ENCODE measurements at places on chromosomes 6 and 20.
A peak's percentile ranks its signal among the peaks of the same experiment; 100 is the strongest.

DNA sequence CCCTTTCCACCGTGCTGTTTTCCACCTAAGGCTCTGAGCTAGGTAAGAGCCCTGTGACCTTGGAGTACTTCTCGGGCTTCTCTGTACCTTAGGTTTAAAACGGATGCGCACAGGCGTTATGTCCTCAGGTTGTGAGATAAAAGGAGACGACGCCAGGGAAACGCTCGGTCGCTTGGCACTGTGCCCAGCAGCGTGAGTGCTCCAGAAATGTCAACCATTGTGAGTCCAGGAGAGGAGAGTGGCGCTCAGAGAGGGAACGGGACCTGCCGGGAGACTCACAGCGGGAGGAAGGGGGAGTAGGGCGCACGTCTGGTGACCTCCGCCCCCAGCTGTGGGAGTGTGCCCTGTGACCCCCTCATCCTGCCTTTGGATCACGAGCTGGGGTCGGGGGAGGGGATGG lies 33.8 kb upstream of the SCRT2 start:
- no peaks in the 10 kb centered on the region for H3K4me1 ChIP-seq
- peaks cover 1% of the 10 kb centered on the region for H3K27me3 ChIP-seq
- no peak overlapping the region for H3K4me3 ChIP-seq
- H3K27ac ChIP-seq, result no peak overlapping the region

DNA sequence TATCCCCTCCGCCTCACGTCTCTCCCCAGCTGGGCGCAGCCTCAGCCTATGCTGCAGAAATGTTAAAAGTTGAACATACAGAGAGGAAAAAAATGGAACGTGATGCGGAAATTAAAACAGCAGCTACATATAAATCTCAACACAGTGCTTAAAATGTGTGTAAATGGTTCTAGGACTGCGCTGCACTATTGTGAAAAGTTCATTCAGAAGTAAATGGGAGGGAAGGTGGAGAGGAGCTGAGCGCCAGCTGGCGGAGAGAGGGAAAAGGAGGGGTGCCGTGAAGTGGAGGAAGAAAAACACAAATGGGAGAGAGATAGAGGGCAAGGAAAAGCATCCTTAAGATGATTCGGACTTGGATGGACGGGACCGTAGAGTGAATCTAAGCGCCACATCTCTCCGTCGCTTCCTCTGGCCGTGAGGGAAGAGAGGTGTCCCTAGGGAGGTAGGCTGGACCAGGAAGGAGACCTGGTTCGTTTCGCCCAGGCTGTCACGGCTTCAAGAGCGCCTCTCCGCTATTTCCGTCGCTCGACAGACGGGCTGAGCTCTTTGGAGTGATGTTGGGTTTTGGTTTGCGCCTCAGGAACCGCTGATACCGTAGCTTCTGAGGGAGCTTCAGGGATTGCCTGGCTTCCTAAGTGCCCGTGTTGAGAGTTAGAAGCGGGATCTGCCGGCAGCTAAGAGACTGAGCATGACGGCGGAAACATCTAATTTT lies 113.7 kb downstream of the TRIM27 start:
- no peaks in the 10 kb centered on the region for H3K36me3 ChIP-seq
- H3K4me1 ChIP-seq, result no peaks in the 10 kb centered on the region
- H3K4me3 ChIP-seq, result peak overlapping the region; percentile 35
- H3K27me3 ChIP-seq, result no peaks in the 10 kb centered on the region
- no peak overlapping the region for H3K27ac ChIP-seq

DNA sequence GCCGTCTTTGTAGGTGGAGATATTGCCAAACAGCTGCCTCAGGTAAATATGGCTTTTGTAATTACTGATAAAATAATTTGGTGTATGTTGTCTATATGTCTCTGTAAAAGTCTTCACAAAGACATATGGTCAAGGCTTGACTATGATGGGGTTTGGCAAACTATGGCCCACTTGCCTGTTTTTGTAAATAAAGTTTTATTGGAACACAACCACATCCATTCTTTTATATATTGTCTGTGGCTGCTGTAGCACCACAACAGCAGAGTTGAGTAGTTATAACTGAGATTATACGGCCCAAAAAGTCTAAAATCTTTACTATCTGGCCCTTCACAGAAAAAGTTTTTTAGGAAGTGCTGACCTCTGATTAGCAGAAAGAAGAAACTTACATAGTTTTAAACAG lies 133.6 kb downstream of the DNAH8 start:
- H3K4me1 ChIP-seq, result no peaks in the 10 kb centered on the region
- no peak for DNase-seq
- H3K27ac ChIP-seq, result no peak overlapping the region
- no peaks in the 10 kb centered on the region for H3K27me3 ChIP-seq

DNA sequence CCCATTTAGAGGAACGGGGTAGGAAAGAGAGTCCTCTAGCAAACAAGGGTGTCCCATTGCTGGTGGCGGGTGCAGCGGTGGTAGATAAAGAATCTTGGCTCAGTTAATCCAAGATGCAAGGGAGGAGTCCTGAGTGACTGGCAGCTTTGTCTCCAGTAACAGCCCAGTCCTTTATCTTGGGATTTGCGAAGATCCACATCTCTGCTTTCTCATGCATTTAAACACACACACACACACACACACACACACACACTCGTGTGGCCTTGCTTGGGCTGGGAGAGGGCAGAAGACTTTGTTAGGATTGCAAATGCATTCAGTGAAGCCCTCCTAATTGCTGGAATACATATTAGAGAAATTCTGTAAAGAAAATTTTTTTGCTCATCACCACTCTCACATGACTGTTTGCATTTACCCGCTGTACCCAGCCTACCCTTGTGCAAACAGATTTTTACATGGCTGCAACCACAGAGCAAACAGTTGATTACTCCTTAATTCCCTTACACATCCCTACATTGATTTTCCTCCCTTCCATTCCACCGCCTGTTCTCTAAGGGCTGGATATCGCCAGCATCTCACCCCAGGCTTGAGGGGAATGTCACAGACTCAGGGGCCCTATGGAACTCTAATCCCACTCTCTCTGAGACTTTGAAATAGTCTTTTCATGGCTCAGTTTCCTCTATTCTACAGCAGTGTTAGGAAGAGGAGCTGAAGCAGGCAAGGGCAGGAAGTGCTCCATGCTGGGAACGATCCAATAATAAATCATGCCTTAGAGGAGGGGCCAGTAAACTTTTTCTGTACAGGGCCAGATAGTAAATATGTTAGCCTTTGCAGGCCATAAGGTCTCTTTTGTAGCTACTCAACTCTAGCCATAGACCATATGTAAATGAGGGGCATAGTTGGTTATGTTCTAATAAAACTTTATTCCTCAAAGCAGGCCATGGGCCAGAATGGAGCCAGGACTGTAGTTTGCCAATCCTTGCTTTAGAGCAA lies 3.5 kb downstream of the C6orf132 start:
- peaks cover 3% of the 10 kb centered on the region for H3K36me3 ChIP-seq
- H3K27ac ChIP-seq, result peak overlapping the region; percentile 65
- H3K27me3 ChIP-seq, result no peaks in the 10 kb centered on the region
- H3K4me1 ChIP-seq, result peaks cover 64% of the 10 kb centered on the region

GRCh38 chr6:56899311-56899710 lies 55.6 kb upstream of the BEND6 start:
- H3K4me3 ChIP-seq, result no peak overlapping the region
- no peaks in the 10 kb centered on the region for H3K27me3 ChIP-seq

GRCh38 chr6:143885116-143885515 lies 20.8 kb downstream of the ZC2HC1B start:
- no peaks in the 10 kb centered on the region for H3K36me3 ChIP-seq
- no peak for DNase-seq
- no peaks in the 10 kb centered on the region for H3K4me1 ChIP-seq
- H3K27me3 ChIP-seq, result no peaks in the 10 kb centered on the region
- no peak overlapping the region for H3K27ac ChIP-seq

DNA sequence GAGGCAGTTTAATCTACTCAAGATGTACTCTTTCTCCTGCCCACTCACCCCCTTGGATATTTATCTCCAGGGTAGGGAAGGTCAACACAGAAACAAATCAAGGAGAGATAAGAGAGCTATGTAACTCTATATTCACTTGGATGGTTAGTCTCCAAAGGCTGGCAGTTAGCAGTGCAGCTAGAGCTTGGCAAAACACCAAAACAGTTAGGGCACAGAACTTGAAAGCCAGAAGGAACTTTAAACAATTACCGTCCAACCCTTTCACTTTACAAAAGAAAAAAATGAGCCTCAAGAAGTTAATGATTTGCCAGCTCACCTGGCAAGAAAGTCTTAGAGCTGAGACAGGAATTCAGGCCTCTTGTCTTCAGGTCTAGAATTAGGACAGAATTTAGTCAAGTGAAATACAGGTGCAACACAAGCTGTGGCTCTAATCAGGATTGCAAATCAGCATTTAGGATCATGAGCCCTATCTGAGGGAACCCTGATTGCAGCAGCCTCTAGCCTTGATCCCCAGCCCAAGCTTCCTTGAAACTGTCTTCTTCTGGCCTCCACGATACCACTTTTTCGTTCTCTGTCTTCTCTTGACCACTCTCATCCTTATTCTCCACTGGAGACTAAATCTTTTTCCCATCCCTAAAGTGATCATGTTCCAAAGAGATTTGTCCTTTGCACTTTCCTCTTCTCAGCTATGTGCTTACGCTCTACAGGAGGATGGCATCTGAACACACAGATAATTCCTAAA lies 14.9 kb downstream of the NEDD9 start:
- no peak overlapping the region for H3K4me3 ChIP-seq
- H3K36me3 ChIP-seq, result no peaks in the 10 kb centered on the region
- peak; percentile 30 for DNase-seq
- H3K27ac ChIP-seq, result peak overlapping the region; percentile 69
- H3K4me1 ChIP-seq, result peaks cover 32% of the 10 kb centered on the region
- no peaks in the 10 kb centered on the region for H3K27me3 ChIP-seq

DNA sequence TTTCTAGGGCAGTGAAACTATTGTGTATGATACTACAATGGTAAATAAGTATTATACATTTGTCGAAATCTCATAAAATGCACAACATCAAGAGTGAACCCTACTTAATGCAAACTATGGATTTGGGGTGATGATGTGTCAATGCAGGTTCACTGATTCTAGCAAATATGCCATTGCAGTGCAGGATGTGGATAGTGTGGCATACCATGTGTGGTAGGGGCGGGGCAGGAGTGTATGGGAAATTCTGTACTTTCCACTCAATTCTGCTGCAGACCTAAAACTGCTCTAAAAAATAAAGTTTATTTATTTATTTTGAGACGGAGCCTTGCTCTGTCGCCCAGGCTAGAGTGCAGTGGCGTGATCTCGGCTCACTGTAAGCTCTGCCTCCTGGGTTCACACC lies 44.3 kb downstream of the ABHD12 start:
- no peak overlapping the region for H3K27ac ChIP-seq
- H3K36me3 ChIP-seq, result no peaks in the 10 kb centered on the region
- no peak overlapping the region for H3K4me3 ChIP-seq
- H3K27me3 ChIP-seq, result no peaks in the 10 kb centered on the region
- H3K4me1 ChIP-seq, result peaks cover 30% of the 10 kb centered on the region

DNA sequence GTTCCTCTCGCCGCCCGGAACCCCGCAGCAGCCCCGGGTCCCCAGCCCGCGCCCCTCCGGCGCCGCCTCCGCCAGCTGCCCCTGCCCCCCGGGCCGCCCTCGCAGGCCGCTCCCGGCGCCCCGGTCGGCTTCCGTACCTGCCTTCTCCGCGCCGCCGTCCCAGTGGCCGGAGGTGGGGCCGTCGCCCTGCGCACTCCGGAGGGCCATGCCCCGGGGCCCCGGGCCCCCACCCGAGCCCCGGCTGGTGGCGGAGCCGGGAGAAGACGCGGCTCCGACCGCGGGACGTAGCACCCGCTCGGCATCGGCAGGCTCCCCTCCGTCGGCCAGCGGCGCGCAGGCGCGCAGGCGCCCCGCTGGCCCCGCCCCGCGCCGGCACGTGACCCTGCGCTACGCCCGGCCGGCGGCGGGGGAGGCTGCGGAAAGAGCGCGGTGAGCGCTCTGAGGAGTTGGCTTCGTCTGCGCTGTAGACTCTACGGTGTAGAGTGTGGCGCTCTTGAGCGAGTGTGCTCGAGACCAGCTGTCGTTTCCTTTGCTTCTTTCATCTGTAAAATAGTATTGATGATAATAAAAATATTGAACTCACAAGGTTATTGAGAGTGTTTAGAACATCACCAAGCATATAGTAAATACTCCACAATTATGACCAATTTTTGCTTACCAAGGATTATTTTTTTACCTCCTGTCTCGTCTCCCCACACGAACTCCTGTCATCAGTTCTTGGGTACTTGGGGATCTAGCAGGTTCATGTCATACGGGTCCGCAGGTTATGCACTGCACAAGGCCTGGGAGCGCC lies at the start of gene TBC1D20:
TBC1D20 (minus strand) TSS at position 335 of the 793 bp plus-strand sequence; CDS start at position 207, 128 bp downstream.
- no peaks in the 10 kb centered on the region for H3K27me3 ChIP-seq
- H3K4me1 ChIP-seq, result peaks cover 15% of the 10 kb centered on the region
- DNase-seq, result peak; percentile 84
- H3K36me3 ChIP-seq, result no peaks in the 10 kb centered on the region

DNA sequence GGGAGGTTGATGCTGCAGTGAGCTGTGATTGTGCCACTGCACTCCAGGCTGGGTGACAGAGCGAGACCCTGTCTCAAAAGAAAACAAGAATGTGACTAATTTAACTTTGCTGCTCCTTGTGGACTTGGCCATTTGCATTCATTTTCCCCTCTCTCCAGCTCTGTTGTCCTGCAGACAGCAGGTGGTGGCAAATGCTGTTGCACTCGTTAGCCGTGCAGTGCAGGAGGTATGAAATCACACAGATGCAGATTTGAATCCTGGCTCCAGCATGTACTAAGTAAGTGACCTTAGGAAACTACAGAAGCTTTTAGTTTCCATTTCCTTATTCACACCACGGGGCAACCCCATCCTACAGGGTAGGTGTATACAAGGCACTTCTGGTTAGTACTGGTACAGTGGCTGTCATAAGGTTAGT lies 9.6 kb upstream of the BEND3 start:
- H3K27me3 ChIP-seq, result no peaks in the 10 kb centered on the region
- no peak for DNase-seq
- H3K4me1 ChIP-seq, result 0 out of 2 replicates have a peak, but pooled peaks cover 4% of the 10 kb centered on the region
- no peak overlapping the region for H3K27ac ChIP-seq
- no peaks in the 10 kb centered on the region for H3K36me3 ChIP-seq
- no peak overlapping the region for H3K4me3 ChIP-seq

- H3K27ac ChIP-seq, result peak overlapping the region; percentile 48
- no peaks in the 10 kb centered on the region for H3K36me3 ChIP-seq
- no peak overlapping the region for H3K4me3 ChIP-seq
- H3K4me1 ChIP-seq, result peaks cover 10% of the 10 kb centered on the region
- H3K27me3 ChIP-seq, result no peaks in the 10 kb centered on the region
- DNase-seq, result peak; percentile 11
Measured at GRCh38 chr6:134060491-134061106, 8.2 kb upstream of the SLC2A12 start.

Data from Caco-2 (cell line).